NCI-H226 (cell line): ENCODE measurements at places on chromosomes 12 and 14.

DNA sequence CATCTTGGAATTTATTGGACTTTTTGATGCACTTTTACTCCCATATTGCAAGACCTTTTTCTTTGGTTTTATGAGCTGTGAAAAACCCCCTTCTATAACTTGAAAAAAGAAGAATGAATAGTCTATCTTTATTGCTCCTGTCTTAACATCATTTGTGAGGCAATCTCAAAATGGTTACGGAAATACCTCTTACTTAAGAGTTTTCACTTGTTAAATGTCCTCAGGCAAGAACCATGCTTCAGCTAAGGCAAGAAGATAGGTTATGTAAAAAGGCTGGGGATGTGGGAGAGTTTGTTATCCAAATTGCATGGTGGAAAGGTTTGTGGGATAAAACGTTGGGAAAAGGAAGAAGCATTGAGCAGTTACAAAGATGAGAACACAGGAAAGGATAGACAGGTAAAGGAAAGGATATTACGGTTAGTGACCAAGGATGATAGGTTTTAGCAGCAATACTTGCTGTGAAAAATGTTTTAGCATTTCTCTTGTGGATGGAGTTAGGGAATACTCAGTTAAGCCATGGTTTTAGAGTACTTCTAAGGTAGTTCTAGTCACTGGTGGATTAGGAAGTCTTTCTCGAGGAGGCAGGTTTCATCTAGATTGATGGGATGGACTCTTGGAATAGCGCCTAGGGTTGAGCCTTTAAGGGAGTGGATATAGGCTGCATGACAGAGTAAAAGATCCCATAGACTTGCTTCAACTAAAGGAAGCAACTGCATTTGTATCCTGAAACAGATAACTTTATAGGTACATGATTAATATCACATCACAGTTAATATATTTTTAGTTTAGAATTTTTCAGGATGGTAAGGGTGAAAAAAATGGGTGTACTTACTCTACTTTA is 30.3 kb downstream of the MDM2 start:
- no peak for DNase-seq

DNA sequence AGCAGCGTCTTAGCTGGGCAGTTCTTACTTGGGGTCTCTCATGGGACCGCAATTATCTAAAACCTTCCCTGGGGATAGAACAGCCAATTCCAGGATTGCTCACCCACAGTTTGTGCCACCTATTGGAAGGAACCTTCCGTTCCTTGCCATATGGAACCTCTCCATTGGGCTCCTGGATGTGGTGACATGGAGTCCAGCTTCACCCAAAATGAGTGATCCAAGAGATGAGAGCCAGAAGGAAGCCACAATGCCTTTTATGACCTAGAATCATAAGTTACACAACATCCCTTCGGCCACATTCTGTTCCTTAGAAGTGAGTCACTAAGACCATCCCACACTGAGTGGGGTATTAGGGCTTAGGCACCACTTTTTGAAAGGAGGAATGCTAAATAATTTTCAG is 164.4 kb downstream of the FBXL14 start:
- DNase-seq, result peak; percentile 38

- no peak for DNase-seq
Observed at GRCh38 chr12:131113568-131114270, 160.0 kb downstream of the ADGRD1 start.

DNA sequence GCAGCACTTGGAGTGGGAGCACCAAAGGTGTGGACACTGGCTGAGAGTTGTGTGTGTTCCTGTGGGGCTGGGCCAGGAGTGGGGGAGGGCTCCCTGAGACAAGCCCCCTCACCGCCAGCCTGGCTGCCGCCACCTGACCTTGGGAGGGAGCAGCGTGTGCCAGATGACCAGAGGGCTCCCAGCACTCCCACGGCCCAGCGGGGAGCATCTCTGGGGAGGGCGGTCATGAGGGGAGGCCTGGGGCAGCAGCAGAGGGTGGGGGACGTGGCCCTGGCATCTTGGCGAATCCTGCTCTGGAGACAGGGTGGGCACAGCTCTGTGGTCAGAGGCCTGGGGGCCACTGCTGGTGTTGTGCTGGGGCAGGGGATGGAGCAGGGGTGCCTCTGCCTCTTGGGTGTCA is 10.7 kb downstream of the CEP170B start:
- DNase-seq, result peak; percentile 0

GRCh38 chr12:69284131-69284530 is 44.8 kb downstream of the CPSF6 start:
- peak; percentile 67 for DNase-seq

DNA sequence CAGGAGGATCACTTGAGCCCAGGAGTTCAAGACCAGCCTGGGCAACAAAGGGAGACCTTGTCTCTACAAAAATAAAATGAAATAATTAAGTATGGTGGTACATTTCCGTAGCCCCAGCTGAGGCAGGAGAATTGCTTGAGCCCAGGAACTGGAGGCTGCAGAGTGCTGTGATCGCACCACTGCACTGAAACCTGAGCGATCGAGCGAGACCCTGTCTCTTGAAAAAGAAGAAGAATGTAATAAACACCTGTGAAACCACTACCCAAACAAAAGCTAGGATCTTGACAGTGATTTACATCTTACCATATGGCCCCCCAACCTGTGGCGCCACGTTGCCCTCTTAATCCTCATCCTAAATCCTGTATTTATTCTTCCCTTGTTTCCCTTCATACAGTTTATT is 5.7 kb upstream of the DTX1 start:
- no peak for DNase-seq

DNA sequence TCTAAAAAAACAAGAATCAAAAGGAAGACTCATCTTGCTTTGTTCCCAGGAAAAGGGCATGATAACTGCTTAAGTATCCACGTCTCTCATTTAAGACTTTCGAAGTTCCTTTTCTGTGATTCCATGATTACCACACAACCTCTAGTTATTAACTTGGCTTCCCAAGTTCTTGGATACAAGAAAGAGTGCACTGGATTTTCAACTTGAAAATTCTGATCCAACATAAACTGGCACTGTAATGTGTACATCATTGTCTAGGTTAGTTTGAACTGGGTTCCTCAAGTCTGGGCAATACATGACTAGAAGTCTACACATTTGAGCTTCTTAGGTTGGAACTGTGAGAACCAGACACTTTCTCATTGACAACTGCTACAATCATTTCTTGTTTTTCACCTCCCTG is 1.6 kb downstream of the KLHL28 start:
- DNase-seq, result no peak

DNA sequence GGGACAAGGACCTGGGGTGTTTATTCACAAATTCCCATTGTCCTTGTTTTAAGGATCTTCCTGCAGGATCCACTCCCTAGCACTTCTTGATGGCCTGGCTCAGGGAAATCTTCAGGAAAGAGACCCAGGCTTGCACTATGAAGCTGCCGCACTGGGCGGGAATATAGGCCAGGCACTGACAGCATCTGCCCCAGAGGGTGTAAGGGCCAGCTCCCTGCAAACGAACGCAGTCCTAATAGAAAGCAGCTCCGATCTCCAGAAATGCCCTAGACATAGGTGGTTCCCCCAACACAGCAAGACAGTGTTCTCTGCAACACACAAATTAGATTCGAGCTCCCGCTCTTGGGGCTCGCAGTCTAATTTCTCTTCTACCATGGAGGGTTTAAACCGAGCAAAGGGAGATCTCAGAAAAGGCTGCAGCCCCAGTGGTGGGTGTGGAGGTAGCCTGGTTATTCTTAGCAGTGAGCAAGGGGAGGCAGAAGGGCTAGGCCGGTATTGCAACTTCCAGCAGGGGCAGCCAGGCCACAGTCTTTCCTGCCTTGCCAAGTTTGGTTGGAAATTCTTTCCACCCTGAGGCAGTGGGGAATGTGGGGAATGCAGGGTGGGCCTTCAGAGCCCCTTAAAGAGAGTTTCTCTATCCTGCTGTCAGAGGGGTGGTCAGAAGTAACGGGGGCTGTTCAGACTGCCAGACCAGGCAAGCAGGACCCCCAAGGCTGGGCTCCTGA is 16.1 kb upstream of the WSCD2 start:
- DNase-seq, result no peak

GRCh38 chr14:60508707-60509437 is at the start of gene SIX6:
Gene SIX6 (plus strand): TSS chr14:60509146. CDS start chr14:60509399, 253 bp downstream.
- no peak for DNase-seq

DNA sequence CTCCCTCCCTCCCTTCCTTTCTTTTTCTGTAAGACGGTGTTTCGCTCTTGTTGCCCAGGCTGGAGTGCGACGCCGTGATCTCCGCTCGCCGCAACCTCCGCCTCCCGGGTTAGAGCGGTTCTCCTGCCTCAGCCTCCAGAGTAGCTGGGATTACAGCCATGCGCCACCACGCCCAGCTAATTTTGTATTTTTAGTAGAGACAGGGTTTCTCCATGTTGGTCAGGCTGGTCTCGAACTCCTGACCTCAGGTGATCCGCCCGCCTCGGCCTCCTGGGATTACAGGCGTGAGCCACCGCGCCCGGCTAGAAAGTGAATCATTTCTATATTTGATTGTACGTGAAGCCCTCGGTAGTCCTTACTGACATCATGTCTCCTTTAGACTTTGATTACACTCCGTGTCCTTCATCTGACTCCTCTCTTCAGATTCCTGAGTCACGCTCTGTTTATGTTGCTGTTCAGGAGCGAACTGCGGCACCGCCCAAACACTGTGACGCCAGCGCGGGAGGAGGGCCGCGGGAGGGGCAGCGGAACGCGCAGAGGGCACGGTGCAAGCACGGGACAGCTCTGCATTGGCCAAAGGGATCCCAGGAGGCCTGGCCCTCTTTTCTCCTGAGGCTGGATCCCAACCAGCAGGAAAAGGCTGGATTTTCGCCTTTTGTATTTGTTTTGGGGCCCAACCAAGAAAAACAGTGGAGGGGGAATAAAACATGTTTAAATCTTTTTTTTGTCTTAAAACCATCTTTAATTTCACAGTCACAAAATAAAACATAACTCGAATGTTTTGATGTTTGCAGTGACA is 538 bp upstream of the GABARAPL1 start:
- peak; percentile 100 for DNase-seq

GRCh38 chr14:65846196-65846868 is 433.8 kb downstream of the FUT8 start:
- DNase-seq, result no peak

GRCh38 chr12:19390051-19390598 is 49.2 kb upstream of the AEBP2 start:
- DNase-seq, result no peak

- DNase-seq, result no peak
Observed at GRCh38 chr14:79021766-79022165, 851.6 kb downstream of the NRXN3 start.

DNA sequence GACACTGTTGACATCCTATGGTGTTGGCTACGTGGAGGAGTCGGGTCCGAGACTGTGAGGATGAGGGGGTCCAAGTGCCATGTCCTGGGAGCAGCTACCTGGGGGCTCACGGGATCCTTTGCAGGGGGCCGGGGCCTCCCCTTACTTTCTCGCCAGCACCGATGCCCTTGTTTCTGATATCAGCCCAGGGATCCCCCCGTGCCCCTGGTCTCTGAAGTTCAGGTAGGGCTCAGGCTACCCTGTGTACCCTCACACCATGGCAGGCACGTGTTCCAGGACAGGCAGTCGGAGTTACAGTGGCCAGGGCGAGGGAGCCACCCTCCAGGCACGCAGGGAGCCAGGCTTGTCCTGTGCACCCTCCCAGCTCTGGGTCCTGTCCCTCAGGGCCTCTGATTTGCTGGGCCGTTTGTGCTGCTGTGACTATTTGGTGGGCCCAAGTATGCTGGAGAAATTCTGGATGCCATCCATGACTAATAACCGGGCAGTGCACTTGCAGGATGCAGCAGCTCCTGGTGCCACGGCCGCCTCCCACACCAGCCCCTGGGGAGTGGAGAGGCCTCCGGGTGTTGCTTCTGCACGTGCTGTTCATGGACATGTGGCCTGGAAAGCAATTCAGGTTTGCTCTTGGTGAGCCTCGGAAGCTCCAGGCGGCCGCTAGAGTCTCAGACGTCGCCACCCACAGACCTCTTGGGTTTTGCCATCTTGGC is 93.1 kb upstream of the SFSWAP start:
- DNase-seq, result no peak

GRCh38 chr14:76782885-76783566 is 21.8 kb downstream of the VASH1 start:
- no peak for DNase-seq

DNA sequence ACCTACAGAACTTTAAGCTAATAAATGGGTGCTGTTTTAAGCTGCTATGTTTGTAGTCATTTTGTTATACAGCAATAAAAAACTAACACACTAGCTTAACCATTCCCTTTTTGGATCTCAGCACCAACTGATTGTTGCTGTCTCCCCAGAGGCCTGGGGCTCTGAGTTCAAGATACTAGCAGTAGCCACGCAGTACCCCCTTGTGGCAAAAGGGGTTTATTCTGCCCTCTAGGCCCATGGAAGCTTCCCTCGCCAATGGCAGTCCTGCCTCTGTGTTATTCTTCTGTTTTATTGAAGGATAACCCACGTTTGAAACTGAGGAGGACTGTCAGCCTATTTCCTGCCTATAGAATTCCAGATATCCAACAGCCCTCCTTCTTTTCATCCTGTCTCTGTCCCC is 455.3 kb upstream of the ATP2B1 start:
- no peak for DNase-seq

- DNase-seq, result no peak
Observed at GRCh38 chr14:72565917-72566316, 328.0 kb downstream of the DPF3 start.
